ENCODE measurements at places on chromosomes 5 and 9. TPM values are rescaled to one million over a fixed set of nuclear protein-coding genes. Genes with fewer than 3 reads are reported as not detected.
A peak's percentile ranks its signal among the peaks of the same experiment; 100 is the strongest.

The PLCXD3 gene
- total RNA-seq = not detected

The RORB gene
- 0.35 TPM for total RNA-seq

The CDHR2 gene
- total RNA-seq = 1.6 TPM

The PCDHA2 gene
- total RNA-seq = not detected

The PROB1 gene
- 10.9 TPM for total RNA-seq

The C5orf52 gene
- total RNA-seq = not detected

The FAM240B gene
- total RNA-seq = not detected

The LCN15 gene
- total RNA-seq = not detected

DNA sequence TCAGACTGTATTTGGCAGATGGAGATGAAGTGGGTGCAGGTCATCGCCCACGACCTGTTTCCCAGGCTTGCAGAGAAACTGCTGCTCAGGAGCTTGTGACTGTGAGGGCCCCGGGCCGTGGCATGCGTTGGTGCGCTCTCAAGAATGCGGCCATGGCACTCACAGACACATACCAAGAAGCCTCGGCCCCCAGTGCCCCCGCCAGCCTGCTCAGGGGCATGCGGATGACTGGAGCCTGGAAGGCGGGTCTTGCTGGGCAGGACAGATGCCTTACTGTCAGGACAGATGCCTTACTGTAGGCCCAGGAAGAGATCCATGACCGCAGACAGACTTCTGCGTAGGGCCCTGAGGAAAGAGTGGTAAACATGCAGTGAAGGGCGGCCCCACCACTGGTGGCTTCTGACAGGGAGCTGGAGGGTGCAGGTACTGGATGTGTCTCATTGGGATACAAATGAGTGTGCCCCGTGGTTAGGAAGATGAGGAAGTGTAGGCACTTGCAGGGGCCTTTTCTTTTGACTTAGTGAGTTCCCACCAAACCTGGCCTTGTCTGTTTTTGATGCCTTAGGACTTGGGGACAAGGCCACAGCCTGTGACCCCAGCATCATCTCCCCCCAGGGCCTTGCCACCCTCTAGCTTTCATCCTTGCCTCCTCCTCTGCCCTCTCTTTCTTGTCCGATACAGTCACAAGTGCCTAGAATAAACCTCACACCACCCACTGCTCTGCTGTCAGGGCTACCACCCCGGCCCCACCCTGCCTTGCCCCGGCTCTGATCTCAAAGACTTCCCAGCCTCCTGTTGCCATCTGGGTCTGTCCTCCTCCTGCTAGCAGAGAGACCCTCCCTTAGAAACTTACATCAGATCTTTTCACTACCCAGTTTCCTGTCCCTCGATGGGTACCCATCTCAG lies 68.8 kb upstream of the ABL1 start:
- DNase-seq = no peak
- no peak overlapping the region for H3K4me3 ChIP-seq
- H3K4me1 ChIP-seq = peaks cover 54% of the 10 kb centered on the region
- H3K27me3 ChIP-seq = no peaks in the 10 kb centered on the region

- H3K4me1 ChIP-seq = peaks cover 7% of the 10 kb centered on the region
- H3K27me3 ChIP-seq = peaks cover 6% of the 10 kb centered on the region
- no peak for DNase-seq
- no peak overlapping the region for H3K4me3 ChIP-seq
- H3K36me3 ChIP-seq = no peaks in the 10 kb centered on the region
These were observed 273.3 kb upstream of the ANKRD55 start for GRCh38 chr5:56506211-56506965.

DNA sequence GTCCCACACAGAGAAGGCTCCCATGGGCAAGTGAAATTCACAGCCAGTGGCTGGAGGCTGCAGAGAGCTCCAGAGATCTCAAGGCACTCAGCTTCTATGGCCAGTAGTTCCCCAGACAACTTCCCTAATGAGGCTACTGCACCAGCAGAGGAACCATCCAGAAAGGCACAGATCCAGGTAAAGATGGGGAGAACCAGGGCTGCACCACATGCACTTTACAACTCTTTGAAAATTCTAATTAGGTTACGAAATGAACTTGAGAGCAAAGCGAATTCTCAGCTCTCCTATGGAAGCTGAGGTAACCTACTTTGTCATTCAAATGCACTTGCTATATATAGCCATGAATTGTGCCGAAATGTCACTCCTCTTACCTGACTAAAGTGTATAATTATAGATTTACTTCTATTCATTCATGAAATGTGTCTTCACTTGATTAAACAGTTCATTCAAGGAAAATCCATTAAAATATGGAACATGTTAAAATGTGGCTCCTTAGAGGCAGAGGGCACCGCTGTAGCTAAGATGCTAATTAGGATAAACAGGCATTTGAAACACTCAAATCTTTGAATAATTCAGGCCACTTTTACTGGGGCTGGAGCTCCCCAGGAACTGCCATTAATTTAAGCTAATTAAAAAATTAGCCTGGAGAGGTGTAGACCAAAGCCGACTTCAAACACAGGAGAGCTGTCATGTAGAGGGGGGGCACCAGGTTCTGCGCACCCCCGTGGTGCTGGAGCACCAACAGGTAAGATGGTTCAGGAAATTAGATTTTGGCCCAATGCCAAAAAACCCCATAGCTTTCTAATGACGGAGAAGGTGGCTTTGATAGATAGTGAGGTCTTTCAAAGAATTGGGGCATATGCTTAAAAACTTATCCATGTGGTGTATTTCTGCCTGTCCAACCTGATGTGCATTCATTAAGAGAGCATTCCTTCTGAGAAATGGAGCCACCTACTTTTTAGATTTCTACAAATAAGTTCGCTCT lies 204.1 kb downstream of the GABBR2 start:
- H3K4me3 ChIP-seq = no peak overlapping the region
- no peaks in the 10 kb centered on the region for H3K4me1 ChIP-seq
- no peak overlapping the region for H3K27ac ChIP-seq
- no peaks in the 10 kb centered on the region for H3K36me3 ChIP-seq
- H3K27me3 ChIP-seq = peaks cover 13% of the 10 kb centered on the region

- H3K36me3 ChIP-seq = no peaks in the 10 kb centered on the region
- H3K4me3 ChIP-seq = no peak overlapping the region
- H3K27ac ChIP-seq = no peak overlapping the region
- no peak for DNase-seq
- peaks cover 3% of the 10 kb centered on the region for H3K4me1 ChIP-seq
- peaks cover 4% of the 10 kb centered on the region for H3K27me3 ChIP-seq
These were observed 14.1 kb upstream of the SLC9A3 start for GRCh38 chr5:538271-538771.

DNA sequence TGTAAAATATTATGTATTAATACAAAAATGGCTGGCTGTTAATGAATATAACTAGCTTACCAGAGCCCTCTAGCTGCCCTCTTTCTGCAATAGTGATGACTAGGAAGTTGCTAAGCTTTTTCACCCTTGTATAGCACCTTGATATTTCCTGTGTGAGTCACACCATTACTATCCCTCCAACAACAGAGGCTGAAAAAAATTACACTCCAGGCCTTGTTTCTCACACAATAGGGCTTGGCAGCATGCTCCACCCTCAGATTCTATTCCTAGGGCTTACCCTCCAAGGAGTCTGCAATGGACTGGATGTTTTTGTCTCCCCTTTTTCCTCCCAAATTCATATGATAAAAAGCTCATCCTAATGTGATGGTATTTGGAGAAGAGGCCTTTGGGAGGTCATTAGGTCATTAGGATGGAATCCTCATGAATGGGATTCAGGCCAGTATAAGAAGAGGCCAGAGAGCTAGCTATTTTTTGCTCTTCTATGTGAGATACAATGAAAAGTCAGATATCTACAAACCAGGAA lies 184.6 kb upstream of the MAP1B start:
- H3K27me3 ChIP-seq = peaks cover 13% of the 10 kb centered on the region
- no peak for DNase-seq
- H3K4me1 ChIP-seq = no peaks in the 10 kb centered on the region
- no peak overlapping the region for H3K4me3 ChIP-seq
- H3K27ac ChIP-seq = no peak overlapping the region

- no peaks in the 10 kb centered on the region for H3K36me3 ChIP-seq
- DNase-seq = no peak
- H3K4me3 ChIP-seq = no peak overlapping the region
- H3K27me3 ChIP-seq = peaks cover 5% of the 10 kb centered on the region
- H3K27ac ChIP-seq = no peak overlapping the region
- H3K4me1 ChIP-seq = peaks cover 8% of the 10 kb centered on the region
These were observed 92.0 kb upstream of the ERCC6L2 start for GRCh38 chr9:95783426-95783975.

GRCh38 chr9:79353856-79354520 lies 217.8 kb upstream of the TLE4 start:
- H3K27me3 ChIP-seq = peaks cover 8% of the 10 kb centered on the region
- no peak overlapping the region for H3K27ac ChIP-seq
- no peak for DNase-seq
- H3K36me3 ChIP-seq = no peaks in the 10 kb centered on the region
- H3K4me1 ChIP-seq = no peaks in the 10 kb centered on the region
- no peak overlapping the region for H3K4me3 ChIP-seq

DNA sequence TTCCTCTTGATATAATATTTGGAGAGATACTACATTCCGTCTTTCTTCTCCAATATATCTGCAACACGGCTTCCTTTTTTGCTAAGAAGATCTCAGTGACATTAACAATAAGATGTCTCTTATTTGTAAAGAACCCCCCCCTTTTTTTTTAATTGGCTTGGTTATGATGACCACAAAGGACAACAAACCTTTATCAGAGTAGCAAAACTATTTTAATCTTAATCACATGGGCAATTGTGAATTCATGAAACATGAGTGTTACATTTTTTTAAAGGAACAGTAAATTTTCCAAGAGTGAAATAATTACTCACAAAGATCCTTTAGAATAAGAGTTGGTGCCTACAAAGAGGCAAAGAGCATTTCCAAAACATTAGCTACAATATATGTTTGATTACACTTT lies 554.1 kb downstream of the MAT2B start:
- no peaks in the 10 kb centered on the region for H3K36me3 ChIP-seq
- no peaks in the 10 kb centered on the region for H3K4me1 ChIP-seq
- H3K27ac ChIP-seq = no peak overlapping the region
- H3K4me3 ChIP-seq = no peak overlapping the region

DNA sequence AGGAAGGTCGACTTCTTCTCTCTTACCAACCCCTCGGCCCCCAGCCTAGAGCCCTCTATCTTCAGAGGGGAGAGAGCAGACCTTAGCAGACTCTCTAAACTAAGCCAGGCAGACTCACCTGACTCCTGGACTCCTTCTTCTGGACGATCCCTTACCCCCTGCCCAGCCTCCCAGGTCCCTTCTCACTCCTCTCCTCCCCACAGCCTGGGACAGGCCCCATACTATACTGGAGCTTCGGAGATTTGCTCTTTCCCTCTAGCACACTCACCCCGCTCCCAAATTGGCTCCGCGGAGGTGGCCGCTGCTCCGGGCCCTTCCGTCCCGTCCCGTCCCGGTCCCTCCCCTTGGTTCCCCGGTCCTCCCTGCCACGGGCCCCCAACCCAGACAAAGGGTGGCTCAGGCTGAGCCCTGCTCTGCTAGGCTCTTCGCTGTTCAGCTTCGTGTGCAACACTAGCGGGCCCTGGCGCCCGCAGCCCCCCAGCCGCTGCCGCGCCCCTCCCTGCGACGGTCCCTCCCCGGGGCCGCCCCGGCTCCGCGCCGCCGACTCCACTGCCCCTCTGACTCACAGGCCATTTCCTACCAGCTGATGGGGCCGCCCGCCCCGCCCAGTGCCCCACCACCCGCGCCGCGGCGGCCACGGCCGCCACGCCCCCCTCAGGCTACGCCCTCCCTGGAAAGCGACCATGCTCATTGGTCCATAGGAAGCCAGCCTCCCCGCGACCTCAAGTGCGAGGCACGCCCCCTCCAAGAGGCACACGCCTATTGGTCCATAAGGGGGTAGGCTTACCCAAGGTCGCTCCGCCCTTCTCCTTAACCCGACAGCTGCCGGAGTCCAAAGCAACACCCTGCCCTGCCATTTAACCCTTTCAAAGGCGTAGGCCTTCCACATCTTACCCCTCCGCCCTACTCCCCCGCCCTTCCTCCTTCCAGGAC lies 4.4 kb downstream of the ATOSB start:
- peak; percentile 99 for DNase-seq
- peak overlapping the region; percentile 60 for H3K4me3 ChIP-seq
- H3K4me1 ChIP-seq = peaks cover 41% of the 10 kb centered on the region
- H3K27me3 ChIP-seq = no peaks in the 10 kb centered on the region
- H3K36me3 ChIP-seq = peaks cover 4% of the 10 kb centered on the region
- H3K27ac ChIP-seq = peak overlapping the region; percentile 82

DNA sequence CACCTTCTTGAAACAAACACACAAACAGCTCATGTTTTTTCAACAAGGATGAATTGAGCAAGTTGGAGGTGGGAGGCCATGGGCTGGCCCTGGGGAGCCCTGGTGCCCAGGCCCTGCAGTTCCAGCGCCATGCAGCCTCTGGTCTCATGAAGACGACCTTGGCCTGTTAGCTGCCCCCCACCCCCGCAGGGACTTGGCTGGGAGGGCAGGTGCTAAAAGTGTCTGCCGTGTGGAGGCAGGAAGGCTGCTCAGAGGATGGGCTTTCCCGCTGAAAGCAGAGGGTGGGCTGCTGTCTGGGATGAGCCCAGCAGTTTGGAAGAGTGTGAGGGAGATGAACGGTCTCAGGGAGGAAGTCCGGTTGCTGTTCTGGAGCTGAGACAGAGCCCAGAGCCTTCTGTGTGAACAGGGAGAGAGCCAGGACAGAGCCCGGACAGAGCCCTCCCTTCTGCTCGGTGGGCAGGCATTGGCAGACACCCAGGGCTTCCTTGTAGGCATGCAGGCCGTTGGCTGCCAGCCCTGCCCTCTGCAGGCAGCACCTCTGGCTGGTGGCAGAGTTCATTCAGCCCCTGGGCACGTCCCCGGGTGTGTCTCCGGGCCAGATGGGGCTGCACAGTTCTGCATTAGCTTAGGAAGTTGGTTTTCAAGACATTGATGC lies 18.7 kb downstream of the ROPN1L start:
- no peak overlapping the region for H3K27ac ChIP-seq
- H3K4me1 ChIP-seq = no peaks in the 10 kb centered on the region
- DNase-seq = no peak
- no peaks in the 10 kb centered on the region for H3K36me3 ChIP-seq

- H3K36me3 ChIP-seq = peaks cover 2% of the 10 kb centered on the region
- DNase-seq = no peak
- no peak overlapping the region for H3K27ac ChIP-seq
- H3K4me3 ChIP-seq = no peak overlapping the region
- H3K4me1 ChIP-seq = peaks cover 23% of the 10 kb centered on the region
These were observed 2.5 kb upstream of the CMBL start for GRCh38 chr5:10310066-10310779.

- H3K27me3 ChIP-seq = peaks cover 94% of the 10 kb centered on the region
- H3K4me3 ChIP-seq = peak within 1 kb of the TSS; percentile 40
- H3K27ac ChIP-seq = peak within 1 kb of the TSS; percentile 68
- peaks cover 10% of the 10 kb centered on the region for H3K4me1 ChIP-seq
- no peak for DNase-seq
These were observed at the start of gene FOXB2 for GRCh38 chr9:77019236-77019925. Gene FOXB2, plus strand, starts transcription at chr9:77019655. Its CDS starts 0 bp downstream, at chr9:77019655.

DNA sequence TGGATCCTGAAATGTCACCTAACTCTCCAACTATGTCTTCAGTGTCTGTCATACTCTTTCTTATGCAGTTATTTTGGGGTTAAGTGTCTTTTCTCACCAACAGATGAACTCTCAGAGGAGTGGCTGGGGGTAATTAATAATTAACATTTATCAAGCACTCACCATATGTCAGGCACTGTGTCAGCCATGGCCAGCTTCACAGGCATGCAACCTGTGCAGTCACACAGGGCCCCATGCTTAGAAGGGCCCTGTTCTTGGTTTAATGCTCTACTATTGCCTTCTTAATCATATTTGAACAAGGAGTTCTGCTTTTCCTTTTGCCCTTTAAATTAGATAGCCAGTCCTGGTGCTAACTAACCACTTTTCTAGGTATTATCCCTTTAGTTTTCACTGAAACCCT lies 3.4 kb upstream of the GRPEL2 start:
- peaks cover 6% of the 10 kb centered on the region for H3K27me3 ChIP-seq
- H3K27ac ChIP-seq = no peak overlapping the region
- no peak overlapping the region for H3K4me3 ChIP-seq
- peaks cover 19% of the 10 kb centered on the region for H3K4me1 ChIP-seq
